OCI-LY7 (cell line): ENCODE measurements at places on chromosomes 16 and 17. TPM values are rescaled to one million over a fixed set of nuclear protein-coding genes. Genes with fewer than 3 reads are reported as not detected.

DNA sequence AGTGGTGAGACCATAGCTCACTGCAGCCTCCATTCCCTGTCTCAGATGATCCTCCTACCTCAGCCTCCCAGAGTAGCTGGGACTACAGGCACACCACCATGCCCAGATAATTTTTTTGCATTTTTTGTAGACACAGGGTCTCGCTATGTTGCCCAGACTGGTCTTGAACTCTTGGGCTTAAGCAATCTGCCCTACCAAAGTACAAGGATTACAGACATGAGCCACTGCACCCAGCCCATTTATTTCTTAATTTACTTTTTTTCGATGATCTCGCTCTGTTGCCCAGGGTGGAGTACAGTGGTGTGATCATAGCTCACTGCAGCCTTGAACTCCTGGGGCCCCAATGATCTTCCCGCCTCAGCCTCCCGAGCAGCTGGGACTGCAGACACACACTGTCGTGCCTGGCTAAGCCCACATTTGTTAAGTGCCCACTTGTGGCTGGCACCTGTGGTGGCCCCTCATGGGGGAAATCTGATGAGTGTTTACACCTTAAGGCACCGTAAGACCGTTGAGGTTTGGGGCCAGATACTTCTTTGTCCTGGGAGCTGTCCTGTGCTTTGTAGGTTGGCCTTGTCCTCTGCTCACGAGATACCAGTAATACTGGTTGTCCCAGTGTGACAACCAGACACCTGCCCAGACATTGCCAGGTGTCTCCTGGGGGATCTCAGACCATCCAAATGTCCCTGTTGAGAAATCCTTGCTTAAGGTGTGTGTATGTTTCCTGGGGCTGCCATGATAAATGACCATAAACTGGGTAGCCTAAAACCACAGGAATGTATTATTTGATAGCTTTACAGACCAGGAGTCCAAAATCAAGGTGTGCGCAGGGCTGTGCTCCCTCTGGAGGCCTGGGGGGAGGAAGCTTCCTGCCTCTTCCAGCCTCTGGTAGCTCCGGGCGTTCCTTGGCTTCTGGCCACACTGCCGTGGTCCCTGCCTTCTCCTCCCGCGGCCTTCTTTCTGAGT, 141.4 kb upstream of the GSE1 start:
- peak; percentile 31 for DNase-seq

GRCh38 chr16:87834005-87834667, 35.2 kb downstream of the SLC7A5 start:
- DNase-seq, result no peak

Gene FOXL1
- 1.8 and 2.4 TPM in 2 replicates for total RNA-seq

Gene AHSP
- not detected in 2 replicates for total RNA-seq

Gene KCNJ2
- 0.55 and 0.57 TPM in 2 replicates for total RNA-seq

DNA sequence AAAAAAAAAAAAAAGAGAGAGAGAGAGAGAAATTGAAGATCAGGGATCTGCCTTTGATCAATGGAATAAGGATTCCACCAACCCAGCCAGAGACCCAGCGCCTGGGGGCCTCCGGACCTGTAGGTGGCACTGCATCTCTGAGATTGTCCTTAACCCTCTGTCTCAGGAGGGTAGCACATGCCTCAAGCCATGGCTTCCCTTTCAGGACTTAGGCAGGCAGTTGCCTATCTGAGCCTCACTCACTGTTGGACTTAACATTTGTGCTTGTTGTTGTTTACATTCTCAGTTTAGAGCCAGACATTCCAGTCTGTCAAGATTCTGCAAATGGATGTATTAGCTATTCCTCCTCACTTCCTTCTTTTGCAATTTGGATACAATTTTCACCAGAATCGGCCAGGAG, 5.1 kb upstream of the SCNN1B start:
- DNase-seq, result peak; percentile 58

DNA sequence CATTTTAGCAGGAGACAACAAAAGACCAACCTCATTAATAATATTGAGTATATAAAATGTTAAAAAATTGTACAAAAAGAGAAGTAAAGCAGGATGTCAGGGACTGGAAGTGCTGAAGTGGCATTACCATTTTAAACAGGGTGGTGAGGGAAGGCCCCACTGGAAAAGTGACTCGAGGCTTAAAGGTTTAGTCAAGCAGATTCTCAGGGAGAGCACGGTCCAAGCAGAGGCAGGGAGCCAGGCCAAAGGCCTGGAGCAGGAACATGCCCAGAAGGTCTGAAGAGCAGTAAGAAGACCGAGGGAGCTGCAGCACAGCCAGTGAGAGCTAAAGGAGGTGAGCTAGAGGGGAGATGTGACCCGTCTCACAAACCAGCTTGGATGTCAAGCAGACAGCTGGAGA, 7.6 kb downstream of the XPO6 start:
- DNase-seq, result no peak

GRCh38 chr17:46917516-46917915, 5.4 kb upstream of the GOSR2 start:
- no peak for DNase-seq

GRCh38 chr17:16820161-16820877, 130.3 kb downstream of the CCDC144A start:
- DNase-seq, result no peak

Gene CES3
- total RNA-seq, result 1.4 and 1.9 TPM in 2 replicates

DNA sequence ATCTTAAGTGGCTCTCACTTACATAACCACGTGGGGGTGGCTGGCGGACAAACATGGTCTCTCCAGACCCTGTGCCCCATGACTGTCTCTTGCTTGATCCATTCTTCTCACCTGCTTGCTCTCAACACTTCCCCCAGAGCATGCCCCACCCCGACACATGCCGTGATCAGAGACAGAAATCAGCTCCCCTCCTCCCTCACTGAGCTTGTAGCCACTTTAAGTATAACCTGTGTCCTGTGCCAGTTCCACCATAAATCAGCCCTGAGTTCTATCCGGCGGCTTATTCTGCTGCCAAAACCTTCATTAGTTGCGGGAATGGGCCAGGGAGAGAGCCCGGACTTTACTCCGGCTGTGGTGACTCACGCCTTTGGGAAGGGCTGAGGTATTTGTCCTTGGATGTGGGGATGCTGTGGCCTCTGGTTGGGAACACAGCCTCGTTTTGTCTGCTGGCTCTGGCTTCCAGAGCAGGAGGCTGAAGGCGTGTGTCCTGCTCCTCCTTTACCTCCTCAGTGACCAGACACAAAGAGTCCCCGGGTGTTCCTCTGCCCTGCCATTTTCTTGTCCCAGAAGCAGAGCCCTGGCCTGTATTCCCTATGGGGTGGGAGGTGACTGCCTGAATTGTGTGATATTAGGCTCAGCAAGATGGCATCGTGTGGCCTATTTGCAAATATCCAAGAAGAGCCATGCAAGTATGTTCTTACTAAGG, 21.1 kb downstream of the ANKRD40 start:
- DNase-seq, result no peak

DNA sequence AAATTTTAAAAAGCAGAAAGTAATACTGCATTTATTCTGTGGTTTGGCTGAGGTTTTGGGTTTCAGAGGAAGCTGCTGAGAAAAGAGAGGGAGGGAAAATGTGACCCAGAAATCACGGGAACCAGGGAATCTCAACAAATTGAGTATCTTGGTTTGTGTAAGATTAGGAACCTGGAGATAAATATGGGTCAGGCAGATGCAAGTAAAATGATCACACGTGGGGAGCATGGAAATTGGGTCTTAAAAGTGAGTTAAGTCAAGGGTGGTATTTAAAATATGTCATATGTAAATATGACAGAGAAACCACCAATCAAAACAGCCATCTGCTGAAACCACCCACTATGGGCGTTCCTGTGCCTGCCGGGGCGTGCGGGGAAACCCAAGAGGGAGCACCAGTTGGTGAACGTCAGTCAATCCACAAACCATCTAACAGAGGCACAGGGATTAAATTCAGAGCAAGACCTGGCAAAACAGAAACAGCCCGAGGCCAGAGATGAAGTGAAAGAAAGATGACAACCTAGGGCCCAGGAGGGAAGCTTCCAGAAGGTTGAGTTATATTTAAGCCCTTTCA, 33.4 kb downstream of the CDH13 start:
- DNase-seq, result no peak

DNA sequence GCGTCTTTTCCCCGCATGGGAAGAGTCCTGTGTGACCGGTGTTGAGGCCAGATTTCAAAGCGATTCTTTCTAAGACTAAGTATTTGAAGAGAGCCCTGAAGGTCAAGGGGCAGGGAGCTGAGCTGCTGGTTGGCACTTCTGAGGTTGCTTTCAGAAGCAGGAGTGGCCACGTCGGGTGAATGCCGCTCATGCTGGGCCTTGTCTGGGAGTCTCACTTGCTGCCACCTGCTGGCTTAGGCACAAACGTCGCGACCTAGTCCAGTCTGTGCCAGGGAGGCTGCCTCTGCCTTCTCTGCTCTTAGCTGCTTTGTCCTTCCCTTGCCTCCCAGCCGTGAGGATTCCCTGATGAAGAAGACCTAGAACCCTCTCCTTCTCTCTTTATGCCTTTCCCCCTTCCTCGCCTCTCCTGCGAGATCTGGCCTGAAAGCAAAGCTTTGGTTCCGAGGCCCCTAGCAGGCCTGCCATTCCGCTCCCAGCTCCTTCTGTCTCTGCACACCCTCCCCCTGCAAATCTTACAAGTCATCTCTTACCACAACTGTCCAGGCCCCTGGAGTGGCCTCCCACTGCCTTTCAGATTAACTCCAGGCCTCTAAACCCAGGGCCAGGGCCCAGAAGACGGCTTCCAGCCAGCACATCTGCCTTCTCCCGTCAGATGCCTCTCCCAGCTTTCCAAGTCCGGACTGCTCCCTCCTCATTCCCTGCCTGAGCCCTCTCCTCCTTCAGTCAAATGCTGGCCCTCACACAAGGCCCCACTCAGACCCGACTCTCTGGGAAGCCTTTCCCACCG, 11.4 kb downstream of the CTNS start:
- peak; percentile 78 for DNase-seq

Gene MYH10
- total RNA-seq, result 50.6 and 60.4 TPM in 2 replicates

GRCh38 chr16:55207693-55208428, 116.1 kb upstream of the IRX6 start:
- no peak for DNase-seq

GRCh38 chr16:55439101-55439690, 39.8 kb upstream of the MMP2 start:
- no peak for DNase-seq

Gene TP53TG3C
- total RNA-seq, result not detected in 2 replicates

DNA sequence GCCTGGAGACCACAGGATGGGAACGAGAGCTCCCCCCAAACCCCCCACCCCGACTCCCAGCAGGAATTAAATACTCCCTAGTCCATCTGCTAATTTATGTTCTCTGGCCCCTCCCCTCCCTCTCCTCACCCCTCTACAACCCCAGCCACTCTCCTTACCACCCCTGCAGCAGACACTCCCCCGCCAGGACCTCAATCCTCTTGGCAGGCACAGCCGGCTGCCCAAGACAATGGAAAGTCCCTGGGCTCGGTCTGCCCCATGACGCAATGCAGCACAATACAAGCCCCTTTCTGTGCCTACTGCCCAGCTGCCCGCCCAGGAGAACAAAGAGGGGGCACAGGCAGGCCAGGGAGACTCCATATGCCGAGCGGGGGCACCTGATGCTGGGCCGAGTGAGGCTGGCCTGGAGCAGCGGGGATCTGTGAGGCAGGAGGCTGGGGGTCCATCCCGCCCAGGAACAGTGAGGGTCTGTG, 30.3 kb upstream of the CDC42EP4 start:
- DNase-seq, result no peak

Gene PRSS27
- total RNA-seq, result 5.7 and 7.7 TPM in 2 replicates

Gene ELMO3
- total RNA-seq, result 7.6 and 9.0 TPM in 2 replicates

Gene CRHR1
- not detected in 2 replicates for total RNA-seq

GRCh38 chr16:57883953-57884654, 81.8 kb upstream of the KIFC3 start:
- no peak for DNase-seq

Gene ZFP3
- 0.34 and 0.65 TPM in 2 replicates for total RNA-seq

Gene MYCBPAP
- total RNA-seq, result 6.8 and 7.8 TPM in 2 replicates

GRCh38 chr16:69890114-69890891, 60.8 kb upstream of the CLEC18A start:
- no peak for DNase-seq

Gene CFAP97D1
- not detected in 2 replicates for total RNA-seq

DNA sequence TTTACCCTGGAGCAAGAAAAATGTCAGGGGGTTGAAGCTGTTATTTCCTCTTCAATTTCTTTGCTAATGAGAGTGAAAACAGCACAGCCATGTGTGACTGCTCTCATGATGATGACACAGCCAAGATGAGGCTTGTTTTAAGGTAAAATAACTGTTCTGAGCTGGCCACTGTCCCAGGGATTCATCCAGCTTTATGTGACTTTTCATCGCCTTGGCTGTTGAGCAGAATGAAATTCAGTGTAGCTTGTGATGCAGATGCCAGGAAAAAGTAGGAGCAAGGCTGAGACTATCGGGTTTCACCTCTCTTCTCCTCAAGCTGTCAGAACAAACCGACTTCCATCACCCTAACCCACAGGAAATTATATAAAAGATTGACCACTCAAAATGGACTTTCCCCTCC, 361.8 kb upstream of the CDH5 start:
- DNase-seq, result no peak

GRCh38 chr16:75565640-75566039, 539 bp upstream of the GABARAPL2 start:
- DNase-seq, result no peak

DNA sequence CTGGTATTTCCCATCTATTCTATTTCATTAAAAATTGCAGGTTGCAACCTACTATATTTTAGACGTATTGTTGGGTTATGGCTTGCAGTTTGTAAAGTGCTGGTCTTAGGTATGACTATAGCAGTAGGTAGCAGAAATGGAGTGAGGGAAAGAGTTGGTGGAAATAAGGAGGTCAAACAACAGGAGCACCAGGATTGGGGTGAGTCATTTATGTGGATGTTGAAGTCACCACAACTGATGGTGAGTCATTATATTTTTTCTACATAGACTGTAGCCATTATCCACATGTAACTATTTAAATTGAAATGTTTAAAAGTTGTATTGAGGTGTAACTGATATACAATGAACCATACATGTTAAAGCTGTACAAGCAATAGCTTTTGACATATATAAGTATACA, 25.0 kb upstream of the HS3ST3A1 start:
- no peak for DNase-seq

GRCh38 chr17:38743556-38744171, 4.5 kb downstream of the PCGF2 start:
- peak; percentile 35 for DNase-seq

DNA sequence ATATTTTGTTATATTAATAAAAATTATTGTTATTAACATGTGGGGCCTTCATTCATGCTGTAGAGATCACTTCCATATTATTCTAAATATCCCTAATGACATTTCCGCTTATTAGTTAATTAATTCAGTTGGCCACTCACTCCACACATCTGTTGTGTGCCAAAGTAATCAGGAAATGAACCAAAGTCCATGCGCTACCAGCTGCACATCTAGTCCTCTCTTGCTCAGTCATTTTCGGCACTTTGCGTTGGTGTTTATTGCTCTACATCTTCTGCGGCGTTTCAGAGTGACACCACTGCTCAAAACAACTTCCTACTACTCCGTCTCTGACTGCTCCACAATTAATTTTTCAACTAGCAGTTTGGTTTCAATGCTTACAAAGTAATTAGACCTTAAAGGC, 101.4 kb upstream of the ZFHX3 start:
- DNase-seq, result no peak

Gene RGS11
- total RNA-seq, result not detected in 2 replicates

Gene OR1F1
- not detected in 2 replicates for total RNA-seq

Gene MIEN1
- 55.4 and 59.4 TPM in 2 replicates for total RNA-seq

Gene CCDC144A
- total RNA-seq, result 0.31 and 0.36 TPM in 2 replicates

- DNase-seq, result no peak
These were observed 17.7 kb upstream of the VPS4A start for GRCh38 chr16:69293401-69293800.
